Myocyte (in vitro differentiated cells): ENCODE measurements at places on chromosomes 4 and X. TPM values are rescaled to one million over a fixed set of nuclear protein-coding genes. Genes with fewer than 3 reads are reported as not detected.

Gene FGFBP1
- not detected in 2 replicates for total RNA-seq

Gene YY2
- 0.37 and 0.68 TPM in 2 replicates for total RNA-seq

Gene LINC00632
- 11.6 and 18.6 TPM in 2 replicates for total RNA-seq

Gene EREG
- 0.05 TPM in 1 of 2 replicates, not detected in the other for total RNA-seq

Gene PNMA6A
- total RNA-seq, result 0.21 and 0.35 TPM in 2 replicates

Gene LANCL3
- 0.21 and 0.31 TPM in 2 replicates for total RNA-seq

Gene ATOH1
- total RNA-seq, result not detected in 2 replicates

Gene GPRASP2
- 6.6 and 11.0 TPM in 2 replicates for total RNA-seq

Gene GPRASP1
- 1.3 and 1.8 TPM in 2 replicates for total RNA-seq

Gene DCX
- not detected in 2 replicates for total RNA-seq

Gene MAGEC2
- total RNA-seq, result not detected in 2 replicates

Gene FAM3A
- 57.1 and 64.9 TPM in 2 replicates for total RNA-seq

Gene CHIC2
- 31.3 and 43.7 TPM in 2 replicates for total RNA-seq
